SK-N-SH (cell line): ENCODE measurements at places on chromosomes 1 and 21.
A peak's percentile ranks its signal among the peaks of the same experiment; 100 is the strongest.

DNA sequence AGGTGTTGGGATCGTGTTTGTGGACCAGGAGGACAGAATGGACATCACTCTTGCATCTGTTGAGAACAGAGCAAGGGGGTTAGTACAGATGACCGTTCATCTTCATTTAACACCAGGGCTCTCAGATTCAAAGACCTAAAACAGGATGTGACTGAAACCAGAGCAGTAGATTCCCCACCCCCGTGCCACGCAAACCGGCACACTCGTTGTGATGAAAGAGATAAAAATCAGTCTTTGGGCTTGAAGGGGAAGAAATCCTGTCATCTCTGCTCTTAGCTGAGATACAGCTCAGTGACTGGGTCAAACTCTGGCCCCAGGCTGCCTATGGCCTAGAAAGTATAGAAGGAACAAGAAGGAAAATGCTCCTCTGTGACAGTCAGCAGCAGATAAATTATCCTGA, 146.2 kb upstream of the KRTAP19-8 start:
- DNase-seq = peak; percentile 35

DNA sequence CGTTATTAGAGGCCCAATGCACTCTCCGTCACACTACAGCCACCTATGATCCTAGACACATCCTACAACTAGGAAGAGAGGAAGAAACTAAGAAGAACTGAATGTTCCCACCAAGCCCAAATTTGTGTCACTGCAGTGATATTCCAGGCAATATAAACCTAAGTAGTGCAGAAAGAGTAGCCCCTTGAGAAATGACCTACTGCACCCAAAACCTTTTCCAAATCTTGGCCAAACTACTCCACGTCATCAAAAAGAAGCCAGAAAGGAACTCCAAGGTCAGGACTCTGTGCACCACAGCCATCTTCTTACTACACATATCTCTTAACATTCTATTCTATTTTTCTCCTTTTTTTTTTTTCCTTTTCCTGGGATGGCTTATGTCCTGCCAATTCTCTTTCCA, 60.2 kb downstream of the ADAMTS1 start:
- DNase-seq = no peak

- peak; percentile 6 for DNase-seq
Observed at GRCh38 chr1:217861658-217862057, 230.5 kb downstream of the SPATA17 start.

- DNase-seq = no peak
Observed at GRCh38 chr1:59061876-59062275, 235.0 kb upstream of the FGGY start.

DNA sequence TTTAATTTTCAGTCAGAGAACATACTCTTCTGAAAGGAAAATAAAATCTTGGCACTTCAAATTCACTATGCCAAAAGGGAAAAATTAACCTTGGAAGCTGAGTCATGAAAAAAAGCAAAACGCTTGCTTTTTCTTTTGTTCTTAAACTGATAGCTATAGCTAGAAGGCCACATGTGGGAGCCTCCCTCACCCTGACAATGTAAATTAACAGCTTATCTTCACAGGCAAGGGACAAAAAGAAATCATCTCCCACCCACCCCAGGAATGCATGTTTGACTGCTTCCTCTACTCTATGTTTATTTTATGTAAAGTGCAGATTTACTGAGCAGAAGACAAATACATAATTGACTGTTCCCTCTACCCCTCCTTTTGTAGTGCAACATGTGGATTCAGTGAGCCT, 38.0 kb downstream of the EBNA1BP2 start:
- no peak for DNase-seq

DNA sequence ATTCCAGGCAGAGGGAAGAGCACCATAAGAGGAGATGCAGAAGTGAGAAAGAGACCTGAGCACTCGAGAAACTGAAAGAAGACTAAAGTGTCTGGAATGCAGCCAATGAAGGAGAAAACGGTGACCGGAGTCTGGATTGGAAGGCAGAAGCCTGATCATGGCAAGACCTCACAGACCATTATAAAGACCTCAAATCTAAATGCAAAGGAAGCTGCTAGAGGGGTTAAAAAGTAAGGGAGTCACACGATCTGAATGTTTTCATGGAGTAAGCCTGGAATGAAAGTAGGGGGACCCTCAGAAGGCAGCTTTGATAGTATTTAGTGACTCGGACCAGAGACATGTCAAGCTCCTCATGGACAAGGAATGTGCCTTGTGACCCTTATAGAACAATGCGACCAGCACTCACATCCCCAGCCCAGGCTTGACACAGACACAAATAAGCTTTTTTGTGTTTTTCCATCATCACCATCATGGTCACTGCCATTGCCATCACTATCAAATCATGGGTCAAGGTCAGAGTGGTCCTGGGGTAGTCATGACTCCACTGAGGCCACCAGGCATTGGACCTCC, 183.6 kb downstream of the SEC16B start:
- no peak for DNase-seq

GRCh38 chr21:37273440-37273839, 6.3 kb upstream of the VPS26C start:
- DNase-seq = no peak

DNA sequence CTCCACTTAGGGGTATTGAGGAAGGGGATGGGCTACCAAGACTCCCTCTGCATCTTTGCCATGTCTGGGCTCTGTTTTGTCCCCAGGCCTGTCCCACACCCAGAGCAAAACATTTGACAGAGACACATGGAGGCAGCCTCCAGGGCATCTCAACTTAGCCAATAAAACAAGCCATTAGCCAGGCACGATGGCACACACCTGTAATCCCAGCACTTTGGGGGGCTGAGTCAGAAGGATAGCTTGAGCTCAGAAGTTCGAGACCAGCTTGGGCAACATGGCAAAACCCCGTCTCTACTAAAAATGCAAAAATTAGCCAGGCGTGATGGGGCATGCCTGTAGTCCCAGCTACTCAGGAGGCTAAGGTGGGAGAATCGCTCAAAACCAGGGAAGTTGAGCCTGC, 120.3 kb upstream of the IPO9 start:
- DNase-seq = no peak

DNA sequence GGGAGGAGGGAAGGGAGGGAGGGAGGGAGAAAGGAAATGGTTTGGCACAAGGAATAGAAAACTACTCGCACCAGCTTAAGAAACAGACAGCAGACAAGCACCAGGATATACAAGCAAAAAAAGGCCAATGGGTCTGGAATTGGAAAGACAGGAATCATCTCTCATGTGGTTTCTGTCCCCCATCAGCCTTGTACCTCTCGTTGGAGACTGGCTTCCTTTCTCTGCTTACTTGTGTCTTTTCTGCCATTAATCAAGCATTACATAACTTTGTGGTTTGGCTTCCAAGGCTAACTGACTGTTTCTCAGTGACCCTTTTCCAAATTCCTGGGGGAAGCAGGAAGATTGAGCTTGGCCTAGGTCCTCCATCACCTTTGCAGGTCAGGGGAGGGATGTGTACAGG, 11.8 kb upstream of the RALGPS2 start:
- DNase-seq = no peak

DNA sequence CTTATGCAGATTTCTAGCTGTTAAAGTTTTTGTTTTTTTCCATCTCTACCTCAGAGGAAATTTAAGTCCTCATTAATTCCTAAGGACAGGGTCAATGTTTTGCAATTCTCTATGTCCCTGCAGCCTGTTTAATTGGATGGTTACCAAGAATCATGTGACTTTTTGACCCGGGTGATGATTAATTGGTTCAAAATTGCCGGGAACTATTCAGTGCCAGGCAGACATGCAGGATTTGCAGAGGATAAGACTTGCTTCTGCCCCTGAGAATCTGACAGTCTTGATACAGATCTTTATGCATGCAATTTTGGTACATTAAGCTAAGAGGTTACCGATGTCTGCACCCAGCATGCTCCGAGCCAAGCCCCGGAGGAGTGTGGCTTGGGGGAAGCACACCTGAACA, 87.9 kb downstream of the PLPP3 start:
- DNase-seq = peak; percentile 51

DNA sequence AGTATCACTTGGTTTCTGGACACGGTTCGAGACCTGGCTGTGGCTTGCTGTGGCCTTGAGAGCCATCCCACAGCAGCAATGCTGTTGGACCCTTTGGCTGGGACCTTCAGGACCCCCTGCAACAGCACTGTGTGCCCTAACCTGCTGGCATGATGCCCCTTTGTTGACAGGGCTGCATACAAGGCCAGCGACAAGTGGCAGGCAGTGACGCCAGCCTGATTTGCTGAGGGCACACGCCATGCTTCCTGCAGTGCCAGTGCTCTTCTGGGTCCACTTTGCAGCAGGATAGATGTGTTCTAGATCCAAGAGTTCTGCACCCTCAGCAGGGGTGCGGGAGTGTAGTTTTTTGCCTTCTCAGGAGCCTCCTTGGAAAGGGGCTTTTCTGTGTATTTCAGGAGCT, 32.8 kb downstream of the COQ8A start:
- DNase-seq = no peak

DNA sequence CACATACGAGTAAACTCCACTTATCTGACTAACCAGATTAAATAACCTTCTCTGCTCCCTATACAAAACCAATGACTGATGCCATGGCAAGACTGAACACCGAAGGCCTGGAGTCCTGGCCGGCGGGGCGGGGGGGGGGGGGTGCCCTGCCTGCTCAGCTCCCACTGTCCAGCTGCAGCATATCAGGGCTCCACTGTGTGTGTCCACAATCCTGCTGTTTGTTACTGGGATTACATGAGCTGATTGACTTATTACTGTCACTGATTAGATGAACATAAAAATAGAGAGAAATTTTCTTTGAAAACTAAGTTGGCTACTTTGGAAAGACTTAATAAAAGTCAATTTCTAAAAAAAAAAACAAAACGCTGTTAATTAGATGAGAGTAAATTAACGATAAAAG, 24.9 kb downstream of the TMEM63A start:
- no peak for DNase-seq

GRCh38 chr1:87176087-87176486, 152.6 kb upstream of the LMO4 start:
- DNase-seq = no peak

- DNase-seq = no peak
Observed at GRCh38 chr21:44442266-44443125, 12.8 kb upstream of the LRRC3 start.

DNA sequence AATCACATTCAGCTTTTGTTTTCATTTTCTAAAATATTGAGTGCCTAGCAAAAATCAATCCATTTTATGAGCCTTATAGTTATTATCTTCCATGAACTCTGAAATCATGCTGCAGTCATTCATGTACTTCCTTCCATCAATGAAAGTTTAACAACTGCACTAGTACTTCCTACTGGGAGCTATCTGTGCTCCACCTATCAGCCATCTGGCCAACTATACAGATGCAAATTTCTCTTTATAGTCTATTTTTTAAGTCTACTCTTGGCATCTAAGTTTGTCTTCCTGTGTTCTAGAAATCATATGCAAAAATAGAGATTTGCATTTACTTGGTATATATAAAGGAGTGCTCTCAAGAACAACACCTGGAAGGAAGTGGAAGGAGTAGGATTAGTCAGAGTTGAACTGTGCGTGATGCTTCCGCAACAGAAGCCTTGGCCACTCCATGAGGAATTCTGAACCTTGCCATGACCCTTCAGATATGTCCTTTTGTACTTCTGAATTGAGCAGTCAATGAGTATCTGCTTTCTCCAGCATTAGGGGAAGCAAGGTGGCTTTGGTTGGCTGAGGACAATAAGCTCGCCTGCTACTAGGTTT, 403.2 kb upstream of the ADAMTS5 start:
- no peak for DNase-seq

- DNase-seq = no peak
Observed at GRCh38 chr1:116915086-116915661, 5.5 kb downstream of the PTGFRN start.

GRCh38 chr1:58438468-58438867, 108.1 kb downstream of the OMA1 start:
- DNase-seq = no peak

DNA sequence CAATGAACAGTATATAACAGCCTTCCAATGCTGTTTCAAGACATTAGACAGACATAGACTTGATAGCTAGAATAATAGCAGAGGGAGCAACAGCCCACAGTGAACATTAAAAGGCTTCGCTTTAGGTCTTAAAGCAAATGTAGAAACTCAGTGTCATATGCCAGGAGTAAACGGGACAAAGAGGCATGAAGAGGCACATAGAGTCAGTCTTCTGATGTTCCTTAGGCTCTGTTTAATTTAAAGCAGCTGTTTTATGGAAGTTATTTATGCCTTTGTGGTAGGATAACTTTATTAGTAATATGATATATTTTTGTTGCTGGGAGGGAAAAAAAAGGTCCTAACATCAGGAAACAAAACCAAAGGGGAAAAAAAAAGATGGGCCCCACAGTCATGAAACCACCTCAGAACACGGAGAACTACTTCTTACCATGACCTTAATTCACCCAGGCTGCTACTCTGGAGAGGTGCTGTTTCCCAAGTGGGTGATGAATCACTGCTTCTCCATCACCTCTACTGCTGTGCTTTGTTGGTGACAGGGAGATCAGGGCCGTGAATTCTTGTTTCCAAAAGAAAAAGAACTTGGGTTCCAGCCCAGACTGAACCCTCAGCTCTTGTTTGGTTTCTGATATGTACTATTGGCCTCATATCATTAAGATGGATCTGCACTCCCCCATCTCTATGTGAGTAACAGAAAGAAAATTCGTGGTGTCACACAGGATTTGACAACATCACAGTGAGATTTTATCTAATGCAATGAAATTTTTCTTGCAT, 616.9 kb downstream of the KIF26B start:
- peak; percentile 31 for DNase-seq

- no peak for DNase-seq
Observed at GRCh38 chr1:213194855-213195254, 143.8 kb downstream of the RPS6KC1 start.

- DNase-seq = no peak
Observed at GRCh38 chr1:236354330-236355147, 39.5 kb upstream of the EDARADD start.

DNA sequence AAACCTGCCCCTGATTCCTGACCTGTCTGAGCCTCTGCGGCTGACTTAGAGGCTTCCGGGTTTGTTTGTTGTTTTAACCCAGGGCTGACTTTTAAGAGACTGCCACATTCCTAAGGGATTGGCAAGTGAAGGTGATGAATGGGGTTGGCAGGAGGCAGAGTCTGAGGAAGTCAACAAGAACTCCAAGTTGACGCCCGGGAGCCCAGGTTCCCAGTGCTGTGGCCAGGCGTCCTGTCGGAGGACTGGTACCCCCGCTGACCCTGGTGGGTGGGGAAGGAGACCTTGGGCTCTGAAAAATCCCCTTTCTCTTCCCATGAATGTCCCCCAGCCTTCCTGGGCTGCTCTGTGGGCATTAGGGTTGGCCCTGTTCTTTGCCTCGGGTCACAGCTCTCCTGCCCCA, 19.7 kb upstream of the EPS8L3 start:
- DNase-seq = no peak
